SW480 (cell line): ENCODE measurements at places on chromosomes 2 and 18.

DNA sequence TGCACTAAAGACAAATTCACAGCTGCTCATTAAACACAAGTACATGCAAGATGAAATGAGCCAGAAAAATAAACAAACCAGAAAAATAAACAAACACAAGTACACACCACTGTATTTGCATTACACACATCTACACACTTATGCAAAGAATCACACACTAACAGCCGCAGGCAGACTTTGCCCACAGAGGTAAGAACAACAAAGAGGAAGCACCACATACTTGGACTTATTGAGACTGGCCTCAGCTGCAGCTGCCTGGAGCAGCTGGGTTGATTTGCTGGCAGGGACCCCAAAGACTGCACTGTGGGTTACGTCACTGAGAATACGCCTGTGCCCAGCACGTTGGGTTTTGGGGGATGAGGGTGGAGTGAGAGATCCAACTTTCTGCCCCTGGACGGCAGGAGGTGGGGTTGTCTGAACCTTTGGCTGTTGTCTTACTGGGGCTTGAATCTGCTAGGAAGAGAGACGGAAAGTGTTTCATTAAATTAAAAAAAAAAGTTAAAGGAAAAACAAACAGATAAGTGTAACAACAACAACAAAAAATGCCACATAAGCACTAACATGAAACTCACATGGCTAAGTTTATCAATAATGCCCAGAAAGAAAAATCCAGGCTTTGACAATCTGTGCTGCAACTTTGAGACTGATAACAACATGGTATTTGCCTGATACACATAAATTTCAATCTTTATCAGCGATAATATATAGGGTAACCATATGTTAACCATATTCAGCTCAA, 71.9 kb upstream of the NFU1 start:
- no peak for DNase-seq

GRCh38 chr18:58364876-58365528, 263.9 kb downstream of the ALPK2 start:
- no peak for DNase-seq

- peak; percentile 35 for DNase-seq
Measured at GRCh38 chr2:182666674-182667314, 49.3 kb upstream of the DNAJC10 start.

GRCh38 chr2:191625446-191625845, 52.5 kb upstream of the NABP1 start:
- no peak for DNase-seq

DNA sequence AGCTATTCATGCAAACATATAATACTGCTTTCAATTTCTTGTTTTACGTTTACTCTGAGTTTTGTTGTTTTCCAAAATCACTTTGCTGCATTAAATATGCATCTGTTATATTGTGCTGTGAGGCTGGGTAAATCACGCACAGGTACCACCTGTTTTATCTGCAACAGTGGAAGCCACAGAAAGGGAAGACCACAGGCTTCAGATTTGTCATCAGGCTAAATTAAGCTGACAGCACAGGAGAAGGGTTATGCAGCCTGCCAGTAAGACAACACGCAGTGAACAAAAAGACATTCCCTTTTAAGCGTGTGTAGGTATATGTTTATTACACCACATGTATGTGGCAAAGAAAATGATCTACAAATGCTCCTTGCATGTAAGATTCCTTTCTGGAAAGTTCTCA, 38.2 kb downstream of the ZNF516 start:
- DNase-seq, result no peak

DNA sequence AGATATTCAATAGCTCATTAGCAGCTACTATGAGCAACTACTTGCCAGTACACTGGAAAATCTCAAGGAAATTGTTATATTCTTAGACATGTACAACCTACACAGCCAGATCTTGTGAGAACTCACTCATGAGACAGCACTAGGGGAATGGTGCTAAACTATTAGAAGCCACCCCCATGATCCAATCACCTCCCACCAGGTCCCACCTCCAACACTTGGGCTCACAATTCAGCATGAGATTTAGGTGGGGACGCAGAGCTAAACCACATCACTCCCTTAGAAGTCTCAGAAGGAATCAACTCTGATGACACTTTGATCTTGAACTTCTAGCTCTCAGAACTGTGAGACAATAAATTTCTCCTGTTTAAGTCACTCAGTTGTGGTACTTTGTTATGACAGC, 418.3 kb upstream of the SPHKAP start:
- no peak for DNase-seq

DNA sequence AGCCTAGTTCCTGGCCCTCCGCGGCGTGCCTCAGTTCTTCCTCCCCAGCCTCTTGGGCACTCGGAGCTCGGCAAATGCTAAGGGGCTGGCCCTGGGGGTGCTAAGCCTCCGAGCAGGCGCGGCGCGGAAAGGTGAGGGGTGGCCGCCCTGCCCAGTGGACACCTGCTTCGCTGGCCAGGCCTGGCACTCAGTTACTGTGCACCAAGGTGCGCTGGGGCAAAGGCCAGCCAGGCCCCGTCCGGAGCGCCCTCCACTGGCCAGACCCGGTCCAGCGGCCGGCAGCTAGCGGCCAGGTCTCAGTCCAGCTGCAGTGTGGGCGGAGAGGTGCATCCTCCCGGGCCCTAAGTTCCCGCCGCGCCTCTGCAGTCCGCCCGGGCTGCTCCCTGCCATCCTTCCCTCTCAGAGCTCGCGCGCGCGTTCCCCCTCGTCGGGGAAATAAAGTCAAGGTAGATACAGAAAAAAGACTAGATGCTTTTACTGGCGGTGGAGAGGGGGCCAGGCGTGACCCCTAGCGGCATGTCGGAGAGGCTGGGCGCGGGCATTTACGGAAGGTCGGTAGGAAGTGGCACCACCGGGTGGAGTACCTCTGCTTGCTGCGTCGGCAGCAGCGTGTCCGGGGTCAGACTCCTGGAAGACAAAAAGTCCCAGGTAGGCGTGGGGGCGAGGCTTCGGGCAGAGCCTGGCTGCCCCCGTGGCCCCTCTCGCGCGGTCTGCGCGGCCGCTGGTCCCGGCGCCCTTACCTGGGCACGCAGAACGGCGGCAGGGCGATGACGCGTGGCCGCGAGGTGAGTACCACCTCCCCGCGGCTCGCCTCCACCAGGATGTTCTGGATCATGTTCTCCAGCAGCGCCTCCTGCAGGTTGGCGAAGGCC, 9.4 kb upstream of the CRYBA2 start:
- DNase-seq, result peak; percentile 66

- DNase-seq, result no peak
Measured at GRCh38 chr18:261398-262073, 6.3 kb downstream of the THOC1 start.

GRCh38 chr2:98893911-98894321, 42.1 kb downstream of the CRACDL start:
- no peak for DNase-seq

- no peak for DNase-seq
Measured at GRCh38 chr18:6261938-6262337, 152.8 kb downstream of the L3MBTL4 start.

- no peak for DNase-seq
Measured at GRCh38 chr2:14806613-14807012, 174.1 kb downstream of the LRATD1 start.

DNA sequence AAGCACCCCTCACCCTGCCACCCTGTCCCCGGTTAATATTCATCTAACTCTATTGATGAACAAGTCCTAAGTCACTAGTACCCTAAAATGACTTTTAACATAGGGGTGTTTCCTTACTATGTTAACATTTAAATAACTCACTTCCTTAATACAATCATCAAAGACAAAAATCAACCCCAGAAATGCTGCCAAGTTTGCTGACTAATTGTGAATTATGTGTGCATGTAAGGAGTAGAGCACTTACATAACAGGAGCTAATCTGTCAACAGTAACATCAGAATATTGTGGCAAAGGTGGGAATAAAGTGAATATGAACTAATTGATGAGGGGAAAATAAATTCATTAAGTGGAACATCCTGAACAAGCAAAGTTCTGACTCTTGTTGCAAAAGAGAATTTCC, 81.4 kb upstream of the ERBB4 start:
- no peak for DNase-seq

DNA sequence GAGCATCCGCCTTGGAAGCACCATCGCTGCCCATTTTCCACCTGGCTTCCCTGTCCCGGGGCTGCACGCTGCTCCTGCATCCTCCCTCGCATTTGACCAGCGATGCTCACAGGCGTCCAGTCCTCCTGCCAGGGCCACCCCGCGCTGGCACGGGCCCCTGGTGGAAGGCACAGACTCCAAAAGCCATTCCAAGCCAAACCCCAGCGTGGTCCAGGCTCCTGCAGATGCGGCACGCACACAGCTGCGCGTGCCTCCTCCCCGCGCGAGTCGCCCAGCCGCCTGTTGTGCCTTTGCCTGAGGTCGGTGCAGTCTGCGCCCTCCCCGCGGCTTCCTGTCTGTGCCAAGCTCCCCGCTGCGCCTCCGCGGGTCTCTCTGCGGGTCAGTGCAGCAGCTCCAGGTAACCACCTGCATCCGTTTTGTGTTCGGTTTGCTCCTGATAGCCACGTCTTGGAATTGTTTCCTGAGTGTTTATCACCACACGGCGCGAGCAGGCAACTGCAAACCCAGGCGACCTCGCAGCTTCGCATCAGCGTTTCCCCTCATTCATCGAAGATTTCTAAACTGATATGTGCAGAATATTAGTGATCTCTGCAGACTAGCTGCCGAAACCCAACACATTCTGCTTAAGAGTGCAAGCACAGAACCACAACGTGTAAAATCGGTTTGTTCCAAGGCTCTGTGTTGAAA, 65.2 kb upstream of the SALL3 start:
- no peak for DNase-seq

DNA sequence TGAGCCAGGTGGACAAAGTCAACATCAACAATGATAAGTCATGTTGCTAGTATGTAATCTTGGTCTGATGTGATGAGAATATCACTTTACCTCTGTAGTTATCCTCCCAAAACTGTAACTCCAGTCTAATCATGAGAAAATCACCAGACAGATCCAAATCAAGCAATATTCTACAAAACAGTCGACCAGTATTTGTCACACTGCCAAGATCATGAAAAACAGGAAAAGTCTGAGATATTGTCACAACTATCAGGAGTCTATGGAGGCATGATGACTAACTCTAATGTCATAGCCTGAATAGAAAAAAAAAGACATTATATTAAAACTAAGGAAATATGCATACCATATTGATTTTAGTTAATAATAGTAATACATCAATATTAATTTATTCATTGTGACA, 1883.3 kb upstream of the CELF4 start:
- no peak for DNase-seq

DNA sequence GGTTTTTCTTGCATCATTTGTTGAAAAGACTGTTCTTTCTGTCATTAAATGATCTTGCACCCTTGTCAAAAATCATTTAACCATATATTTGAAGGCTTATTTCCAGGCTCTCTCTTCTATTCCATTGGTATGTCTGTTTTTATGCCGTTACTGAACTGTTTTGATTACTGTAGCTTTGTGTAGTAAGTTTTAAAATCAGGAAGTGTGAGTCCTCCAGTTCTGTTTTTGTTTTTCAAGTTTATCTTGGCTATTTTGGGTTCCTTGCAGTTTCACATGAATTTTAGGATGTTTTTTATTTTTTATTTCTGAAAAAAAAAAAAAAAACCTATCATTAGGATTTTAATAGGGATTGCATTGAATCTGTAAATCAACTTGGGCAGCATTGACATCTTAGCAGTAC, 39.0 kb downstream of the SLC39A10 start:
- no peak for DNase-seq

DNA sequence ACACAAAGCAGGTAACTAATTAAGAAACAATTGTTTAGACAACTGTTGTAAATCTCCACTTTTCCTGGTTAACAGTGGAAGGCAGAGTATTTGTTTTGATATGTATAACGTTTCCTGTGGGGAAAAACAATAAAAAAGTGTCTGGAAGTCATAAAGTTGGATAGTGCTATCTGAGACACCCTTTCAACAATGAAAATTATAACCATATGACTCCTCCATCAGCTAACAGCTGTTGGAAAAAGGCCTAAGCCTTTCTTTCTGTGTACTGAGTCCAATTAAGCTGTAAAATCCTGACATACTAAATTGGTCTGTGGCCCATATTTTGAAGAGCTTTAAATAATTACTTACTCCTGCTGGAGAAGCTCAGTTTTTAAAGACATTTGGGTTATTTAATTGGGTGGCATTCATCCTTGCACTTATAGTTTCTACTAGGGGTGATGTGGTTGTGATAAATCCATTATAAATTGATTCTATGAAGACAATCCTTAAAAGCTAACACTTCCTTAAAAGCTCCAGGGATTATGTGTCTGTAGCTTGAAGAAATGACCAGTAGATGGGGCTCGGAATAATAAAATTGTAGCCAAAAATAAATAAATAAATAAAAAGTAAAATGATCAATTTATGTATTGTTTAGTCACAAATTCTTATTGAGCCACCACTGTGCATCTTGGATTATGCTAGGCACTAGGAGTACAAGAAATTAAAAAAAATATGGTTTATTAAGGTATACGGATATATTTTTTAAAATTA, 698.1 kb upstream of the NXPH2 start:
- no peak for DNase-seq

DNA sequence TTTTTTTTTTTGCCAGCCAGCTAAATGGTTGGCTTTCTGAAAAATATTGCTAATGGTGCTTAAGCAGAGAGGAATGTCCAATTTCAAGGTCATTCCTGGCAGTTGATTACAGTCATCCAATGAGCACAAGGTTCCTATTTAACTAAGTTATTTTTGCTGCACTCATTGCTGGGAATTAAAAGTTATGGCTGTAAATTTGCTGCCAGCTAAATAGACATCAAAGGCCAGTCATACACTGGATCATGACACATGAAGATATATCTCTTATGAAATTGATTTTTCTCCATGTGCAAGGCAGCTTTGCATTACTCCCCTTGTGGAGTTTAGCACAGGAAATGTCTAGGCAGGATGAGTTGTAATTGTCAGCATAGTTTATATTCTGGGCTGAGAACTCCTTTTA, 1898.4 kb upstream of the CELF4 start:
- DNase-seq, result no peak

DNA sequence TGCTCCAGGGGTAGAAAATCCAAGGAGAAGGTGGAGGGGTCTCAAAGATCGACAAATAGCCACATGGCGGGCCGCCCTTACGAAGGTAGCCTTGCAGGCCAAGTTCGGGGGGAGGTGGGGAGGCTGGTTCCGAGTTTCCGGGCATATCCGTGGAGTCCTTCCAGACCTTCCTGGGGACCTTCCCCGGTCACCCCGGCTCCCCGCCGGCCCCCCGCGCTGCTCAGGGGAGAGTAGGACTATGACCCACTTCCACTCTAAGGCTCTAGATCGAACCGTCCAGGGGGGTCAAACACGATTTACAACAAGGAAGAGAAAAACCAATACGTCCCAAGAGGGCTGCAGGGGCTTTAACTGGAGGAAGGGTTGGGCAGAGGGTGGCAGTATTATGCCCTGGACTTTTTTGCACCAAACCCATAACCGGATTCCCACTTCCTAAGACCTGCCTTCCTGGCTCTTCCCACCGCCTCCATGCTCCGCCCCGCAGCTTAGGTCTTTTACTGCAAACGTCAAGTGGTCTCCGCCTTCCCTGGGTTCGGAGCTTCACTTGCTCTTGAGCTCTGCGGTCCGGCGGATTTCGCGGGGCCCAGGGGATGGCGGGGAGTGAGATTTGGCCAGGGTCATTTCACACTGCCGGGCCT, 779 bp upstream of the LYPD6 start:
- peak; percentile 85 for DNase-seq
